NCI-H748 treated with DMSO at 0.1 percent for 48 hours (cell line): ENCODE measurements at places on chromosomes 11 and 22.

DNA sequence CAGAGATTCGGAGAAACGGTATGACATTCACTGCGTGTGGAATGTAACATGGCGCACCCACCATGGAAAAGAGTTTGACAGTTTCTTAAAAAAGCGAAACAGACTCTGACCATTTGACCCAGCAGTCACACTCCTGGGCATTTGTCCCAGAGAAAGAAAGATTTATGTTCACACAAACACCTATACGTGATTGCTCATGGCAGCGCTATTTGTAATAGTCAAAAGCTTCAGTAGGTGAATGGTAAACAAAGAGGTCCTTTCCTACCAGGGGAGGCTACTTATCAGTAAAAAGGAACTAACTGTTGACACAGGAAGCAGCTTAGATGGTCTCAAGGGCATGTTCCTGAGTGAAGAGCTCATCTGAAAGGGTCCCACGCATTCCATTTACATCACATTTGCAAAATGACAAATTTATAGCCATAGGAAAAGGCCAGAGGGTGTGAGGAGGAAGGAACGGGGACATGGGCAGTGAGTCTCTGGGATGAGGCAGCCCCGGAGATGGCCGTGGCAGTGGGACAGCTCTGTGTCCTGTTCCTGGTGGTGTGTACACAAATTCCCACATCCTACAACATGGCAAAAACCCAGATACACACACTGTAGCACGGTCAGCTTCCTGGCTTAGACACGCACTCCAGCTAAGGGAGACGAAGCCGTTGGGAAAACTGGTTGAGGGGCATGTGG, 14.6 kb upstream of the KRTAP5-6 start:
- DNase-seq: no peak

DNA sequence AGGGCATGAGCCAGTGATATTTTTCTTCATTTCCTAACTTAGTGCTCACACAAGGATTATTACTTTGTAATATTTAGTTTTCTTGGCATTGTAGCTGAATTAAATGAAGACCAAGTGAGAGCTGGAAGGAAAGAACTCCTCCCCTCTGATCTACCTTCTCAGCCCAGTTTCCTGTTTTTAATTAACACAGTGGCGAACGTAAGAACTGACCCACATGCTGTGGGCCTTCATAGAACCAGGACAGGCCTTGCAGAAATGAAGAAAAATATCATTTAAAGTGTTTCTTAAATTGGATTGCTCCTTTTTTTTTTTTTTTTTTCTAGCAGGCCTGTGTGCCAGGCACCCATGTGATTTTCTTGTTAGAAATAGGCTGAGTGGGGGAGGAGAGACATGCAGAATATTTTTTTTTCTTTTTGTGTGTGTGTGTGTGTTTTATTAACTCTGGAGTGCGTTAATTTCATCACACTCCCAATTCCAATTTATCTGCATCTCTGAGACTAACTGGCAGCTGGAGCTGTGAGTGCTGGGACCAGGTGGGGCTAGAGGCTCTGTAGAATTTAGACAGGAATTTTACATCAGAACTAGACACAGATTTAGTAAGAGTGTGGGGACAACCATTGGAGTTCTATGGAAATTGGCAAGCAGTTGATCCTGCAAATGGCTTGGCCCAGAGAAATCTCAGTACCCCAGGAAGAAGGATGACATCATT, 320.5 kb downstream of the DDX10 start:
- no peak for DNase-seq

- DNase-seq: no peak
Observed at GRCh38 chr11:84857746-84858145, 769.4 kb downstream of the DLG2 start.

DNA sequence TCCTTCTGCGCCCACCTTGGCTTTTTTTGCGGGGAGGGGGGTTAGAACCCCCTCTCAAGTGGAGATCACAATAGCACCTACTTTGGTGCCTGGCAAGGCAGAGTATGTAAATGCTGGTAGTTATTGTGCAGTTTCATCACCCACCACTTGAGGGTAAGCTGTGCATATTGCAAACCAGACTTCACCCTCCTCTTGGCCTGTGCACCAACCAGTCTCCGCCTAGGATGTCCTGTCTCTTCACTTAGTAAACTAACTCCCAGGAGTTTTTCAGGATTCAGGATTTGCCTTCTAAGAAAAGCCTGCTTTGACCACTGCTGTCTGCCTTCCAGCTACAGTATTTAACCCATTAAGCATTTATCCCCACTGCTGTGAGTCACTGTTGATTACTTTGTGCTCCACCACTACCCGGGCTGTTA, 2.0 kb upstream of the UBXN1 start:
- no peak for DNase-seq

GRCh38 chr22:35972559-35972958, 56.1 kb downstream of the RBFOX2 start:
- no peak for DNase-seq

DNA sequence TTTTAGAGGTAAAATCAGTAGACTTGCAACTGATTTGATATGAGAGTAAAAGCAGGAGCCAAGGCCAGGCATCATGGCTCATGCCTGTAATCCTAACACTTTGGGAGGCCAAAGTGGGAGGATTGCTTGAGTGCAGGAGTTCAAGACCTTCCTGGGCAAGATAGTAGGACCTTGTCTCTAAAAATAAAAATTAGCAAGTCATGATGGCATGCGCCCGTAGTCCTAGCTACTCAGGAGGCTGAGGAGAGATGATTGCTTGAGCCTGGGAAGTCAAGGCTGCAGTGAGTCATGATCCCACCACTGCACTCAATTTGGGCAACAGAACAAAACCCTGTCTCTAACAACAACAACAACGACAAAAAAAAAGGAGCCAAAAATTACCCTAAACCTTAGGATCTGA, 13.5 kb downstream of the SGSM3 start:
- no peak for DNase-seq

- no peak for DNase-seq
Observed at GRCh38 chr22:37162221-37163095, 12.7 kb upstream of the IL2RB start.

DNA sequence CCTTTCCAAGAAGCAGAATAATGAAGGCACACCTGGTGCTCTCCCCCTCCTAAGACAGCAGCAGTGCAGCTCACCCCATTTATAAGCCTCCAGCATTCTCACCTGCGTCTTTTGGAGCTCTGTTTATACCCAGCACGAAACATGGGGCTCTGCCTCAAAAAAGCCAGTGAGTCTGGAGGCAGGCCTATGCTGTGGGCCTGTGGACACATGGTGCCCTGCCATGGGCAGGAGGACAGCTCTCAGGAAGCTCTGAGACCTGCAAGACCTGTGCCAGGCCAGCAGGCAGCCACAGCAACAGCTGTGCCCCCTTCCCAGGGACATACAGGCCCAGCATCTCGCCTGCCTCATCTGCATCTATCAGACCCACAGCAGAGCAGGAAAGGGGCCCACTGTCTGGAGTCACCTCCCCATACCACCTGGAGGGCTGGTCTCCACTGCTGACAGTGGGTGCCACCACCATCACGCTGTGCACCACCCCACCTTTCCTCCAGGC, 64.2 kb downstream of the DGCR2 start:
- no peak for DNase-seq

- no peak for DNase-seq
Observed at GRCh38 chr22:22818861-22819855, 68.5 kb upstream of the IGLL5 start.

GRCh38 chr11:41522391-41522790, 62.9 kb upstream of the LRRC4C start:
- DNase-seq: no peak

- no peak for DNase-seq
Observed at GRCh38 chr11:69636512-69637197, 4.3 kb upstream of the CCND1 start.
